ENCODE measurements at places on chromosomes 11 and 22. TPM values are rescaled to one million over a fixed set of nuclear protein-coding genes. Genes with fewer than 3 reads are reported as not detected.

The SLC25A45 gene
- total RNA-seq = 2.6 TPM

The MS4A10 gene
- total RNA-seq = not detected

The TUBA8 gene
- 0.79 TPM for total RNA-seq

DNA sequence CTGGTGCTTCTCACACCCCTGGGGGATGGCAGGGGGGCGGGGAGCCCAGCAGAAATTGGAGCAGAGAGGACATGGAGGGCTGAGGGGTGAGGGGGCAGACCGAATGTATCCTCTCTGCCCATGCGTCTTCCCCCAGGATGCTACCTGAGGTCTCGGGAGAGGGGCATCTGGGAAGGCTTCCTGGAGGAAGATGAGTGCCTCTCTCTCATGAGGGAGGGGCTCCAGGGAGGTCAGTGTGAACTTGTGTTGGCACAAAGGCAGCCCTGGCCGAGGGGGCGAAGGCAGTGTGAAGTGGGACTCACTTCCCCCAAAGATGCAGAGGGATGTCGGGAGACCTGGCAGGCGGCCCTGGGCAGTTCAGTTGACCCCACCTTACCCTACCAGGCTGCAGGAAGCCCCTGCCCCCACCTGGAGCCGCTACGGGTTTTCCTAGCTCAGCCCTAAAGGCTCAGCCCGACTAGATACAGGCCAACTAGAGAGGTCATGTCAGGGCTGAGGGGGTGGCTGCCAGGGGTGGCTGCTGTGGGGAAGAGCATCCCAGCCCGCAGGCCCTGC, 10.4 kb downstream of the ASCL2 start:
- no peak for DNase-seq

DNA sequence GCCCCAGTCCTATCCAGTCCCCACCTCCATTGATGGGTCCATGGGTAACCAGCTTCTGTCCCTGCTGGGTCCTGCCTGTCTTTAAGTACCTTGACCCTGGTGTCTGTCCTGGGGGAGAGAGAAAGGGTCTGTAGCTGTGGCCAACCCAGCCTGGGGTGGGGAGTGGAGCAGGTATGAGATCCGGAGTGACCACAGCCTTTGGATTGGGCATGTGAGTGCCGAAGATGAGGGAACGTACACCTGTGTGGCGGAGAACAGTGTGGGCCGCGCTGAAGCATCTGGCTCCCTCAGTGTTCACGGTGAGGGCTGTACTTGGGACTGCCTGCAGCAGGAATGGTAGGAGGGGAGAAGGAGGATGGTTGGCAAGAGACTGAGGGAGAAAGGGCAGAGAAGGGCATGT, 5.2 kb downstream of the ROBO3 start:
- DNase-seq = no peak

DNA sequence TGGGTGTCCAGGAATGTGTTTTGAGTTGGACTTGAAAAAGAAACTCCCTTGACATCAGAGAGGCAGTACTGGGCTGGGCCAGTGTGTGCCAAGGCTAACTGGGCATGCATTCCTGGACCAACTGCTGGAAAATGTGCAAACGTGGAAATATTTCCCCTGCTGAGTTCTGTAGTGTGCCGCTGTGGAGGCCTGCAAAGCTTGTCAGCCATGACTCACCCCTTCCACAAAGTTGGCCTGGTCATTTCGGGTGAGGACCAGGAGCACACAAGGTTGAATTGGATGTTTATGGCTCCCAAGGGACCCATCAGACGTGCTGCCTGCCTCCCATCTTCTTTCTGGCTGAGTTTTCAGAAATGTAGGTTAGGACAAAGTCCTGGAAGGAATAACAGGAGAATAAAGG, 513.1 kb downstream of the MIAT start:
- peak; percentile 76 for DNase-seq

DNA sequence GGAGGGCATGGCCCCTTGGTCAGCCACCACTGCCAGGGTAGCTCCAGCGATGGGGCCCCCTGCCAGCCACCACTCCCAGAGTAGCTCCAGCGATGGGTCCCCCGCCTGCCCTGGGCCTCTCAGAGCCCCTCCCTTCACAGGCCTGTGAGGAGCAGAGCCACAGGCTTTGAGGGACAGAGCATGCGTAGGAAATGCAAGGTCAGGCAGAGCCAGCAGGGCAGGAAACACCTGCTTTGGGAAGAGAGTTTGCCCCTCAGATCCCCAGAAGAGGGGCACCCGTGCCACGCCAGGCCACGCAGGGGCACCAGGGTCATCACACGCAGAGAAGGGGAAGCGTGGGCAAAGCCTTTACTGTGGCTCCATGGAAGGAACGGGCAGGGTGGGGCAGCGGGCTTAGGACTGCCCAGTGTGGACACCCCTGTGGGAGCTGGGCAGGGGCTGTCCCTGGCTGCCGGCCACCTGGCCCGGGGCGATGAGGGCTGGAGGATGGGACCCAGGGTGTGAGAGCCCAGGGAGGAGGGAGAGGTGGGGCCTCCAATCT, 477.8 kb downstream of the BRD1 start:
- DNase-seq = no peak

GRCh38 chr11:120186456-120186773, 24.4 kb upstream of the OAF start:
- no peak for DNase-seq

DNA sequence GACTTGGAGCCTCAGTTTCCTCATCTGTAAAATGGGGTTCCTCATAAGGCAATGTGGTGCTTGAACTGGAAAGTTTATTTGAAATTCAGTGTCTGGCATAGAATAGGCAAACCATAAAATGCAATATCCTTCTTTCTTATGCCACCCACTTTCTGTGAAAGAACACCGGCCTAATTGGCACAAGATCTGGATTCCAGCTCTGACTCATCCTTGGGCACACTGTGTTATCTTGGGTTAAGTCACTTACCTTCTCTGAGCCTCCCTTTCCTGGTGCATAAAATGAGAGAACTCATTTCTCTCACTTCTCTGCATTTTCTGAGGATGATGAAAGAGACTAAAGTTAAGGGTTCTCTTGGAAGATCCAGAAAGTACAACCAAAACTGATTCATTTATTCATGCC, 5.1 kb downstream of the INSC start:
- no peak for DNase-seq

DNA sequence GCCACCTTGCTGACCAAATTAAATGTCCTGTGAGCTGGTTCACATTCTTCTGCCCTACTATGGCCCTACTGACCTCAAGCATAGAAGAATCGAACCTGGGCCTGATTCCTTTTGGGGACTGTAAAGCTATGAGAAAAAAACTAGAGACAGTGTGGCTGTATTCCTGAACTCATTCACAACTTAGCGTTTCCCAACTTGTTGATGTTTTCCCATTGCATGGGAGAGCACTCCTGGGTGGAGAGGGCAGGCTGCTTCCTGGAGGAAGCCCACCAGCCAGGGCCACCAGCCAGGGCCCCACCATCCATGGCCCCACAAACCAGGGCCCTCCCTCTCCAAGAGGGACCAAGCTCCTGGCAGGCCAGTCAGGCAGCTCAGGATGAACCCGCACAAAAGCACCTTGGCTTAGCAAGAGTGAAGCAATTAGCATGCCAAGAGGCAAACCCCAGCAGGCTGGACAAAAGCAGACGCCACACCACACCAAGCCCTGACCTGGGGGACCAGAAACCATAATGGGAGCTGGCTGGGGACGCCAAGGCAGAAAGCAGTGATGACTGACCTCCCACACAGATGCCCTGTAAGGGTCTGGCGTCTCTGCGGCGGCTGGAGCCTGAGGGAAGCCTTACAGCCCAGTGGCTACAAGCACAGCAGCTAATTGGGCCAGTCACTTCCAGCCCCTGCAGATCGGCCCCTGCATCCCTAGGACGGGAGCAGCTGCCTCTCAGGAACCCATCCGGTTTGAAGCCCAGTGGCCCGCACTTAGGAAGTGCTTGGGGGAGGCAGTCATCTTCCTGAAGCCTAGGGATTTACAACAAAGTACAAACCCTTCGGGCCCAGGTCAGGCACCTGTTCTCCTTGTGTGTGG, 2.1 kb downstream of the CERK start:
- DNase-seq = no peak

- DNase-seq = no peak
Observed at GRCh38 chr22:45905326-45905923, 71.5 kb downstream of the WNT7B start.

DNA sequence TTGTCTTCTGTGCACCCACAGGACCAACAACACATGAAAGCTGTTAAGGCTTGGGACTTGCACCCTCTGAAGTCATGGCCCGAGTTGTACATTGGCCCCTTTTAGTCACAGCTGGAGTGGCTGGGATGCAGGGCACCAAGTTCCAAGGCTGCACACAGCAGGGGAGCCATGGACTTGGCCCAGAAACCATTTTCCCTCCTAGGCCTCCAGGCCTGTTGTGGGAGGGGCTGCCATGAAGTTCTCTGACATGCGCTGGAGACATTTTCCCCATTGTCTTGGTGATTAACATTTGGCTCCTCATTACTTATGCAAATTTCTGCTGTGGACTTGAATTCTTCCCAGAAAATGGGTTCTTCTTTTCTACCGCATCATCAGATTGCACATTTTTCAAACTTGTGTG, 48.8 kb upstream of the GLYAT start:
- no peak for DNase-seq

- no peak for DNase-seq
Observed at GRCh38 chr11:120136356-120136755, 1.6 kb downstream of the TRIM29 start.

- DNase-seq = no peak
Observed at GRCh38 chr11:122089111-122089510, 26.9 kb downstream of the BLID start.

DNA sequence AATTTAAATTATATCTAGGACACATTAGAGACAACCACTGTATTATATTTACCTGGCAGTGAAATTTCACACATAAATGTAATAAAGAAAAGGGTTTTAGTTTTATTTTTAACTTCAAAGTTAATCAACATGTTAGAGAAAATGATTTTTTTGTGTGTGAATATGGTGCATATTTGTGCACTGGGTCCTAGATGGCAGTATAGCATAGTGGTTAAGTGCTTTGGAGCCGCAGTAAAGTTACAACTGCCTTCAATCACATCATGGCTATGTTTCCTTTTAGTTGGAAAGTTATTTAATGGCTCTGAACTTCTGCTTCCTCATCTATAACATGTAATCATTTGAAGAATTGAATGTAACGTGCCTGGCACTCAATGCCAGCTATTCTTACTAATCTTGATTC, 108.9 kb upstream of the DDI1 start:
- no peak for DNase-seq

- DNase-seq = no peak
Observed at GRCh38 chr11:68261749-68262543, 9.8 kb downstream of the C11orf24 start.

DNA sequence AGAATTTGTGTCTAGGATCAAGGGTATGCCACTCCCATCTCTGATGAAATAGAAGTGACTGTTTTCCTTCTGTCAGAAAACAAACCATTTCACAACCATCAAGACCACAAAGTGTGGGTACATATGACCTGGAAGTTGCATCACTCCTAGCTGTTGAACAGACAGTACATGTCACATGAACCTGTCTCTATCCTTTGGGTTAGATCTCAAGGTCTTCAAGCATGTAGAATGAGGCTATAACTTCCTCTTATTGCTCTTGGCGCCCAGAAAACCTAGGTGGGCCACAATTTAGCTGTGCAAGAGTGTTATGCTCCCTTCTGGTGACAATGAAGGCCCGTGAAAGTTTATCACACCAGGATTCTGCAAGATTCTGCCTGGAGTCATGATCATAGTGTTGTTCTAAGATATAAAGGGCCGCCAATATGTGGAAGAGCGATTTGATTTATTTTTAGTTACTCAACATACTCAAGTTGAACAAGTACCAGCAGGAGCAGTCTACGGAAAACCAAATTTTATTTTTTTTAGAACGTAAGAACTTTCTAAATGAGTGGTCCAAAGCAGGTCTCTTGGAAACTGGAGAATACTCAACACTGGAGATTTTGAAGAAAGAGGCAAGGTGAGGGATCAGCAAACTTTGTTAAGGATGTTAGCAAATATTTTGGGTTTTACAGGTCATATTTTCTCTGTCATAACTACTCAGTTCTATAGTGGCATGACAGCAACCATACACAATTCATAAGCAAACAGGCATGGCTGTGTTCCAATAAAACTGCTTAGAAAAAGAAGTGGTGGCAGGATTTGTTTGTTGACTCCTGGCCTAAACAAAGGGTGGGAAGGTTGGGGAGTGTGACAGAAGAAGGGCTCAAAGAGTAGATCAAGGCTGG, 101.8 kb downstream of the USP35 start:
- DNase-seq = no peak

GRCh38 chr22:19898831-19899567, 42.6 kb upstream of the COMT start:
- DNase-seq = no peak

- no peak for DNase-seq
Observed at GRCh38 chr22:32671886-32672285, 129.6 kb upstream of the TIMP3 start.
